Endothelial cell (in vitro differentiated cells): ENCODE measurements at places on chromosomes 1 and 21.

DNA sequence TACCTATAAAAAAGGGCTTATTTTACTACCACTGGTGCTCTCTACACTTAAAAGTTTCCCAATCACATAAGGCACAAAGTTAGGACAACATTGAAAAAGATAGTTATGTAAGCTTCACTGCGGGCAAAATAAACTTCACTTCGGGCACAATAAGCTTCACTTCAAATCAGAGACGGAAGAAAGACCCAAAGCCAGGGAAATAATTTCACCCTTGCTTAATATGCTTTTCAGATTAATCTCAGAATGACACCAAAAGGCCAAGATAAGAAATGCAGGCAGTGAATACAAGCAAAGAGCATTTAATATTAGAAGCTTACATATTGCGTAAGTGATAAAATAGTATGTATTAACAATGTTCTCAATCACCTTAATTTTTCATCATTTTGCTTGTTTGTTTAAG is 444.2 kb downstream of the SETD4 start:
- no peak for DNase-seq

GRCh38 chr1:233045588-233045987 is 95.2 kb downstream of the NTPCR start:
- no peak for DNase-seq

DNA sequence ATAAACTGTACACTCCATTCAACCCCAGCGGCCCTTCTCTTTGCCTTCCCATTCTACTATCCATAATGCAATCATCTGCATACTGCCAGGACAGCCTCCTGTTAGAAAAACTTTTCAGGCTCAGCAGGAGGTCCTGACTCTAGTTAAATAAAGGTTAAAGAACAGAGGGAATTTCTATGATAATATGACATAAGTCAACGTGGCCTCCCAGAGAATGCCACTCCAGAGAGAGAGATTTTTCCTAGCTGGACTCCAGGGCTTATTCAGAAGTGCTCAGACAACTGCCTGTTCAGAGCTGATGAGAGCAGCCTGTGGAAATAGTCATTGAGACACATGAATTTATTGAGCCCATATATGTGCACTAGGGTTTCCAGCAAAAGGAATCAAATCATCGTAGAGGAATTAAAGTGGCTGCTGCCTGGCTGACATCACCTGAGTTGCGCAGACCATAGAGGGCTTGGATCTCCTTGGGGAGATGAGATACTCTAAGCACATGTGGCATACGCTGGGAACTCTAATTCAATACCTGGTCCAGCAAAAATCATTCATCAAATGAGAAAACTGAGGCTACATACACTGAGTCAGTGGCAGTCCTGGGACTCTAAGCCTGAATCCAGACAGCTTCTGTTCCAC is 736.2 kb downstream of the PTPRU start:
- no peak for DNase-seq

GRCh38 chr1:45260244-45260643 is 53.8 kb upstream of the ZSWIM5 start:
- DNase-seq, result no peak

DNA sequence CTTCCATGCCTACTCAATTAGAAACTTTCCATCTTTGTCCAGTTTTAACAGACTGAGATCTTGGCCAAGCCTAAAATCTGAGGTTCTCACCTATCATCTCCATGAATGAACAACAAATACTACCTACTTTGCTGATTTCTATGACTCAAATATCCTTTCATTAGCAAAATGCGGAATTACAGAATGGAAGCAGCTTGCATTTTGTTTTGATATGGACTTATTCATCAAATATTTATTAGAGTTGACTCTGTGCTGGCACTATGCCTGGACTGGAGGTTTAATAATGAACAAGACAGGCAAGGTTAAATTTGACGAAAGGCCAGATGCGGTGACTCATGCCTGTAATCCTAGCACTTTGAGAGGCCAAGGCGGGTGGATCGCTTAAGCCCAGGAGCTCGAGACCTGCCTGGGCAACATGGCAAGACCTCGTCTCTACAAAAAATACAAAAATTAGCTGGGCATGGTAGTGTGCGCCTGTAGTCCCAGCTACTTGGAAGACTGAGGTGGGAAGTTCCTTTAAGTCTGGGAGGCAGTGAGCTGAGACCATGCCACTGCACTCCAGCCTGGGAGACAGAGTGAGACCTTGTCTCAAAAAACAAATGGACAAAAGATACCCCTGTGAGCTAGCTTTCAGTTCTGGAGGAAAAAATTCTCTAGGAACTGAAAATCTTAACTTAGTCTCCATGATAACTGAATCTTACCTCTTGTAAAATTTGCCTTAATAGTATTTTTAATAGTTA is 29.4 kb upstream of the SOD1 start:
- no peak for DNase-seq

GRCh38 chr1:76870037-76870436 is 2.8 kb downstream of the ST6GALNAC5 start:
- no peak for DNase-seq

GRCh38 chr1:5142389-5142788 is 488.0 kb downstream of the AJAP1 start:
- DNase-seq, result no peak

GRCh38 chr1:22570140-22570909 is 7.0 kb downstream of the EPHA8 start:
- DNase-seq, result no peak

DNA sequence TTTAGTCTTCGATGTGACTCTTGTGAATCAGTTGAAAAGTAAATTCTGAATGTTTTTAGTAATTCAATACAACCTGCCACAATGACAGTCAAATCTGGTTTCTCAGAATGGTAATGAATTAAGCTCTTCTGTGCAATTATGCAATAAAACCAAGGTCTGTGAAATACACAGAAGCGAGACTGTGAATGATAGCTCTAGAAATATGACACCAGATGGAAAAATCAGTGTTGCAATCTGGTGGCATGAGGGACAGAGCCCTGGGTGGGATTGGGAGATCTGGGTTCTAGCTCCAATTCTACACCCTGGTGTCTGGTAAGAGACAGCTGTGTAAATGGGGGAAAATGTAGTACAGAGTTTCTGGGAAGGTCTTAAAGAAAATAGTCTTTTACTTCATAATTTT is 586.4 kb upstream of the ZRANB2 start:
- DNase-seq, result no peak

DNA sequence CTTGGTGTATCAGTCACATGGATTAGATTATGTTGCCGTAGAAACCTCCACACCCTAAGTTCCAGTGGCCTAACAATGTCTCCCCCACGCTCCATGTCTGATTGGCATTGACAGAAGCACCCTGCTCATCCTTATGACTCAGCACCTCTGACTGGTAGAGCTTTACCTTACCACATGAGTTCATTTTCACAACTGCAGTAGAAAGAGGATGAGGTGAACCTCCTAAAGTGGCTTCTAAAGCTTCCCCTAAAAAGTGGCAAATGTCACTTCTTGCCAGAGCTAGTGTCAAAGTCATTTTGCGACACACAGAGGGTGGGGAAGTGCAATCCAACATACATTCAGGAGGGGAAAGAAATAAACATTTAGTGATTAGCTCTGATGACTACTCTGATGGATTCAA is 30.6 kb upstream of the LYPD8 start:
- no peak for DNase-seq

DNA sequence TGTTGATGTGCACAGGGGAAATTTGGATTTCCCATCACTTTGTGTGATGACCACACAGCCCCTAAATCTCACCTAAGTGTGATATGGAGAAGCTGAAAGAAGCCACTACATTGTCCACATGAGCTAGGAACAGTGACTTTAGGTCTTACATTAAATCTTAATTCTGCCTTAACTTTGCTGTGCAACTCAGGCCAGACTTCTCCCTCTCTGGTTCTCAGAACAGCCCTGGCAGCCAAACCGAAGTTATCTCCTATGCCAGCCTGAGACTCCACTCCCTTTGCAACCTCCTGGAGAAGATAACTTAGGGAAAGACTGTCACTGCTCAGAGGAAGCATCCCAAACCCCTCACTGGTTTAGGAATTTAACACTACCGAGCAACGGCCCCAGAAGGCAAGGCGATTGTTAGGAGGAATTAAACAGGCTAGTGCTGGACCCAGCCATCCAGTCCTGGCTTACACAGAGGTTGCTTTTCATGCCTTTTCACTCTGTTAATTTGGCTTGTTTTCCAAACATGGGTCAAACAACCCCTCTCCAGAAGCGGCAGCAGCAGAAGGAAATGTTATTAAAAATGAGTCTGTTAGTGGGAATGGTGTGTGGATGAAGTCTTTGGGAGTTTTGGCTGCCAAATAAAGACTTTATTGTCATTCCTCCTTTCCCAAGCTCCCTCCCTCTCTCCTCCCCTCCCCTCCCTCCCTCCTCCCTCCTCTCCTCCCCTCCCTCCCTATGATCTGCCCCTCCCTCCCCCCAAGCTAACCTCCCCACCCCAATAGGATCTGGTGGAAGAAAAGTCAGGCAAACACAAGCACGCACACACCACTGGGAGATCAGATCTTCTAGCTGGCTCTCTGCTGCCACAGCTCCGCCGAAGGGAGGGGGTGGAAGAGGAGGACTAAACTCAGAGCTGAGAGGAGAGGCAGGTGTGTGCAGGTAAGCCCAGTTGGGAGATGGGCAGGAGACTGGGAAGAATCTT is at the start of gene PRELP:
TSS of gene PRELP (plus strand) at position 795 of the 970 bp plus-strand sequence. CDS start 7,379 bp downstream, outside the sequence.
- DNase-seq, result no peak

DNA sequence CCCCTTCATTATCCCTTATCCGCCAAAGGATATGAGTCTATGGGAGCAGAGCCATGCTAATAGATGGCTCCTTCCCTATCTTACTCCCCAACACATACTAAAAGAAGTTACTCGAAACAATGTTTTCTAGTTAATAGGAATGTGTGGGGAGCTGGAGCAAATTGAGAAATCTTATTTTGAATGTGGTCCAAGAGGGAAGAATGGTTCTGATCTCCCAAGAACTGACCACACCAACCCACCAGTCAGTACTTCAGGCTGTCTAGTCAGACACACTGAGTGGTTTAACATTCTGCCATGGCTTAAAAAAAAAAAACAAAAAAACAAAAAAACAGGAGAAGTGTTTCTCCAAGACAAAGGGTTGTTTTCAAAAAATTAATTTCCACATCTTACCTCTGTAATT is 31.5 kb upstream of the DNASE2B start:
- DNase-seq, result no peak

DNA sequence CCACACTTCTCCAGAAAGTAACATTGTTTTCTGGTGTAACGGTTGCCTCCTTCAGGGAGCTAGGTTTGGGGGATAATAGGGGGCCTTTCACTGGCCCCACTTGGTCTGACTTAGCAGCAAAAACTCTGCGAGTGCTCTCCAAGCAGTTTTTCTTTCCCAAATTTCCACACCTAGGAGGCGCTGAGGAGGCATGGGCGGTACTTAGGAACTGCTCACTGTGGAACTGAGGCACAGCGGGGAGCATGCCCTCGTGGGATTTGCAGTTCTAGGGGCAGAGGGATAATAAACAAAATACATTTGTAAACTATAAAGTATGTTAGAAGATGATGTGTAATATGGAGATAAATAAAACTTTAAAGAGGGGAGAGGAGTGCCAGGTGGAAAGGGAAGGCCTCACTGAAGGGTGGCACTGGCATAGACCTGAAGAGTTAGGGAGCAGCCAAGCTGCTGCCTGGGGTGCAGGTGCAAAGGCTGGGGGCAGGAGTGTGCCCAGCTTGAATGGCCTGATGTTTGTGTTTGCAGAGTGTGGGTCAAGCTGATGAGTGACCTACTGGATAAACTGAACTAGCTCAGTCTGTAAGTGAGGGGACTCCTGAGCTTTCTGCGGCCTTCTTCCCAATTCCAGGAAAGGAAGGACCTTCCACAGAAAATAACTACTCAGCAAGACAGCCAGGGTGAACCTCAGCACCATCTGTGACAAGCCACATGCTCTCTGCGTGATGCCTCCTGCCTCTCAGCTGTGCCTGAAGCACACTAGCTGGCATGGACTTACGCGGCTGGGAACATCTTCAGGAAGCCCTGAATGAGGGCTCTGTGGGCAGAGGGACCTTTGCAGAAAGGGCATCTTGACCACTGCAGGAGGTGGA is 1.9 kb downstream of the EPHX1 start:
- DNase-seq, result peak; percentile 53

- no peak for DNase-seq
These were observed 284.4 kb upstream of the C1orf105 start for GRCh38 chr1:172135978-172136610.
